Hepatic stellate cell (primary cell): ENCODE measurements at places on chromosomes 7 and 10.
A peak's percentile ranks its signal among the peaks of the same experiment; 100 is the strongest.

DNA sequence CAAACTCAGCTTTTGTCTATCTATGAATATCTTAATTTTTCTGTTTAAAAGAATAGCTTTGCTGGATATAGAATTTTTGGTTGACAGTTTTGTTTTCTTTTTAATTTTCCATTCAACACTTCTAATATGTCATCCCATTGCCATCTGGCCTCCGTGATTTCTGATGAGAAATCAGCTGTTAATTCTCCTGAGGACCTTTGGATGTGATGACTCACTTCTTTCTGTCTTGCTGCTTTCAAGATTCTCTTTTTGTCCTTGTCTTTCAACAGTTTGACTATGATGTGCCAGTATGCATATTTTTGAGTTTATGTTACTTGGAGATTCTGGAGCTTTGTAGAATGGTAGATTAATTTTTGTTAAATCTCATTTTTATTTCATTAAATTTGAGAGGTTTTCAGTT lies 38.4 kb downstream of the ZNF518A start:
- no peak for DNase-seq

GRCh38 chr7:149868623-149869290 lies 5.0 kb upstream of the ATP6V0E2 start:
- DNase-seq = no peak

GRCh38 chr10:93568105-93568390 lies 1.6 kb downstream of the FFAR4 start:
- no peak for DNase-seq

- no peak for DNase-seq
These were observed 628.9 kb downstream of the TNS3 start for GRCh38 chr7:46953008-46953407.

DNA sequence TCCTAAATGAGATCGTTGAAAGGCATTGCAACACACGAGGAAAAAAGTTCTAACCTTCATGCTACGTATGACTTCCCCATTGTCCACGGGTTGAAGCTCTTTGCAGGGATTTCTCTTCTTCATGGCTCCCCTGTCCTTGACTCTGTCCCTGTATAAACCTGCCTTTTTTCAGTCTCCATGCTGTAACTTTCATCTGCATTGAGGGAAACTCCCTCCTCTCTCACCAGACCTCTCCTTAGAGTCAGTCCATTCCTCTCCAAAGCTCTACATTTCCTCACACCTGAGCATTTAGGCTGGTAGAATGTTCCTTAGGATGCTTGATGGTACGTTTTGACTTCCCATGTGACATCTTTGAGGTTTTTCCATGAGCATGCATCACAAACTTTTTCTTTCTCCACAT lies 134.2 kb upstream of the FAM171A1 start:
- DNase-seq = no peak

DNA sequence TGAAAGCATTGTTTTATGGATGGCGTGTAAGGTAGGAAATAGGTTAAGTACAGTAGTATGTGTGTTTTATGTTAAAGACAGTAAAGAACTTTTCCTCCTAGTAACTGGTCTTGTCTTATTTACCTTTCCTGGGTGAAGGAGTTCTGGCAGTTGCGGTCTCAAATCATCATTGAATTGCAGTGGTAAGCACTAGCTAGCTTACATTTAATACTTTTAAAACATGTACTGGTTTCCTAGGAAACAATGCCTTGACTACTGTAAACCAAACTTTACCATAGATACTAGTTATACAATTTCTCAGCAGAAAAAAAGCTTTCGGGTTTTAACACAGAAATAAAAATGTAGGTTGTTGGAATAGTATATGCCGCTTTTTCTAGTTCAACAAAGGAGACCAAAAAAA lies 37.7 kb downstream of the PRKG1 start:
- no peak for DNase-seq

GRCh38 chr10:131131726-131132591 lies 179.6 kb downstream of the TCERG1L start:
- no peak for DNase-seq

DNA sequence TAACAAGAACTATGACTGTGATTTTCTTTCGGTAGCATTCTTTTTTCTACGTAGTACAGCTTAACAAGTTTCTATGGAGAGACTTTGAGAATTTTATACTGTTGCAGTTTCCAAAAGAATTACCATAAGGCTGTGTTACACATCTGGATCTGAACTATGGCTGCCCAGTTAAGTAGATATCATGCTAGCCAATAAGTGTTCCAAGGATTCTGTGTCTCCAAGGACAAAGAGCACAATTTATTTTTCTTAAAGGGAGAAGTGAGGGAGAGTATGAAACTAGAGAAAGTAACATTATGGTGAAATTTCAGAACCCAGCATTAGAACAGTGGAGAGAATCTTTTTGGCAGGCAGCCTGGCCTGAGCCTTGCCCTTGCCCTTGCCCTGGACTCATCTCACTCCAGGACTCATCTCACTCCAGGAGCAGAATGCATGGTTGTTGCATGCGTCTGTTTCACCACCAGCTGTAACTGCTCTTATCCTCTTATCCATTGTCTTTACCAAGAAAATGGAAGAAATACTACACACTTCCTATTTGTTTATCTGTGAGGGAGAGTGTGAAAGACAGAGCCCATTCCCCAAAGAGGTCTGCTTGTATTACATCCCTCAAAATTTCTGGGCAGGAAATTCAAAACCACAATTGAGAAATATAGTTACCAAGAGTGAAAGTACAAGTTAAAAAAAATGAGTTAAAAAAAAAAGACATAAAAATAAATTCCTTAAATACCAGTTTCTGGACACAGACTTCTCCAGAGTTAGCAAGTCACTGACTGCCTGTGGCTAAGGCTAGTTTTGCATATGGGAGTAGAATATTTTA lies 1067.5 kb downstream of the NRG3 start:
- DNase-seq = peak; percentile 11

DNA sequence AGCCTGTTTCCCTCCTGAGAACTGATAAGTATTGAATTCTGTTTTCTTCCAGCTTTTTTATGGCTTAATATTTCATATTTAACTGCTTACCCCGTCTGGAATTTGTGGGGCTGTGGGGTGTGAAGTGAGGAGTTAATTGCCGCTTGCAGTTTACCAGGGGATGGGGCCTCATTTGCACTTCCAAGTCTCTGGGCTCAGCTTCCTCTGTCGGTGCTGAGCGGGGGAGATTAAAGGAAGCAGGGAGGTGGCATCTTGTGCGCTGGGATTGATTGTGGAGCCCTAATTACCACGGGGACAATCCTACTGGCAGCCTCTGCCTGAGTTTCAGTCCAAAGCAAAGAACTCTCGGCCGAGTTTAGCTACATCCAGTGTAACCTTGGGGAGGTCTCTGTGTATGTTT lies 33.4 kb downstream of the ELFN1 start:
- DNase-seq = no peak

GRCh38 chr10:69337296-69338132 lies 59.2 kb downstream of the HK1 start:
- peak; percentile 80 for DNase-seq

DNA sequence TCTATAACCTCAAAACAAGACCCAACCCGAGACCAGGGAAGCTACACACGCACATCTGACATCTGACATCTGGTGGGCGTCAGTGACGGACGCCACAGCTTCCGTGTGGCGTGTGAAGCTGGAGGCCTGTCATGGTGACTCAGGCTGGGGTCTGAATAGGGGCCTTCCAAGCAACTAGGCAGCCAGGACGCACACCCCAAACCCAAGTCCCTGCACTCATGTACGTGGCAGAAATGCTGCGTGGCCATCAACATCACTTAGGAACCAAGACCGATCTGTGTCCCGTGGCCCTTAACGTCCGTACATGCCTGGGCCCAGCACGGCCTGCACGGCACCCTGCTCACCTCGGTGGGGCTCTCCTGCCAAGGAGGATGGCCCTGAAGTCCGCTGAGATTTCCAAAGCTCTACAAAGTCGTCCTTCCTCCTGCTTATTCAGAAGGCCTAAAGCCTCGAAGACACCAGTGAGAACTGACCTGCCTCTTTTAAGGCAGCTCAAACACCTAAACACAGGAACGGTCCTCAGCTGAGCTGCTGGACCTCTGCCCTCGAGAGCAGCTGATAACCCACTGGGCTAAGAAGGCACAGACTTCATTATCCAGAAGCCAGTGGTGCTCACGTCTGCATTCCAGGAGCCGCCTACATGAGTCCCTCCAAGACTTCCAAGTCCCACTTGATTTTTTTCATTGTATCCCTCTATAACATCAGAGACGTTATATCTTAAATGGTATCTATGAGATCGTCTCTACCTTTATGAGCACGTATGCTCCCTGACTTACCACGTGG lies 82.5 kb downstream of the DIP2C start:
- no peak for DNase-seq

GRCh38 chr10:30062090-30062489 lies 2.7 kb upstream of the JCAD start:
- peak; percentile 67 for DNase-seq

DNA sequence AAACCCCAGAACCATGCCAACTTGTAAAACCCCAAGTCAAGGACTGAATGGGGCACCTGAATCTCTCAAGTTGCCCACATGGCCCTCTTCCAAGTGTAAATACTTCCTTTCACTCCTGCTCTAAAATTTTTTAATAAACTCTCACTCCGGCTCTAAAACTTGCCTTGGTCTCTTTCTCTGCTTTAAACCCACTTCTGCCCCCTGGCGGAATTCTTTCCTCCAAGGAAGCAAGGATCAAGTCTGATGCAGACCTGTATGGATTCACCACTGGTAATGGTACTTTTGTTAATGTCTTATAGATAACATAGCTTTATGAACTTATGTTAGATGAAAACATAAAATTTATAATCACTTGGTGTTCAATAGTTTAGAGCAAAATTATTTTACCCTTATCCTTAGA lies 33.8 kb downstream of the SLC16A9 start:
- no peak for DNase-seq

DNA sequence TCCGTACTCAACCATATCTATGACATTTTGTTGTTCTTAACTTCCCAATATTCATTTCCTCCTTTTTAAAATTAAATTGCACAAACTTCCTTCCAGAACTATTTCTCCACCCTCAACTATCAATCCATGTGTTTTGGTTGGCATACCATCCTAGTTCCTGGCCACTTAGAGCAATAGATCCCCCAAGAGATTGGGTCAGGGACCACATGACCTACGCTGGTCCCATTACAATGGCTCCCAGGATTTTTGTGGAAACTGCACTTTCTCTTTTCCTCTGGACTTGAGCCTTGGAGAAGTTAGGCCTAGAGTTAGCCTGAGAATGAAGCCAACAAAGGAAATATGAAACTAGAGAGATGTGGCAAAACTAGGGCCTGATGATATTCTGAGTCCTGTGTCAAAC lies 55.7 kb upstream of the CASD1 start:
- no peak for DNase-seq

DNA sequence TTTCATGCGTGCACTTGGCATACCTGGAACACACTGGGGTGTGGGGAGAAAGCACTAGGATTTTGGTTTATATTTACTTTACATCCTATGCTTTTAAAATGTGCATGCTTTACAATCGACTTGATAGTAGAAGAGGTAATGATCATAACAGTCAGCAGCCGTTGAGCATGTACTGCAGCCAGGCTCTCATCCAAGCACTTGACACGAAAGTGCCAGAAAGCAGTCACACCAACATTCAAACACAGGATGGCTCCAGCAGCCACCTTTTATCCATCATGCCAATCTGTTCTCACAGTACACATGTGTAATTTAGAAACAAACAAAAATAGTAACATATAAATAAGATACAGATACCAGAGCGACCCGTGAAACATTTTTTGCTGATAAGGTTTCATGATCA lies 1.2 kb upstream of the FAM241B start:
- DNase-seq = no peak

- peak; percentile 71 for DNase-seq
These were observed 441 bp downstream of the BMI1 start for GRCh38 chr10:22321156-22321923.

- no peak for DNase-seq
These were observed 124.0 kb downstream of the SDK1 start for GRCh38 chr7:3425087-3425486.

DNA sequence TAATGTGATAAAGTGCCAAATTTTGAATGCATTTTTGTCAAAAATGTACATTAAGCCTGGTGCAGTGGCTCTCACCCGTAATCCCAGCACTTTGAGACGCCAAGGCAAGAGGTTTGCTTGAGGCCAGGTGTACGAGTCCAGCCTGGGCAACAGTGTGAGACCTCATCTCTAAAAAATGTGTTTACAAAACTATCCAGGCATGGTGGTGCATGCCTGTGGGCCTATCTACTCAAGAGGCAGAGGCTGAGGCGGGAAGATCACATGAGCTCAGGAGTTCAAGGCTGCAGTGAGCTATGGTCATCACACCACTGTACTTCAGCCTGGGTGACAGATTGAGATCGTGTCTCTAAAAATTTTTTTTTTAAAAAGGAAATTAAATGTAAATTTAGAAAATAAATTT lies 18.5 kb upstream of the MGMT start:
- no peak for DNase-seq

- DNase-seq = no peak
These were observed 91.4 kb upstream of the NAMPT start for GRCh38 chr7:106376026-106376799.

- DNase-seq = no peak
These were observed 21.0 kb downstream of the ANKRD30A start for GRCh38 chr10:37146443-37146842.

DNA sequence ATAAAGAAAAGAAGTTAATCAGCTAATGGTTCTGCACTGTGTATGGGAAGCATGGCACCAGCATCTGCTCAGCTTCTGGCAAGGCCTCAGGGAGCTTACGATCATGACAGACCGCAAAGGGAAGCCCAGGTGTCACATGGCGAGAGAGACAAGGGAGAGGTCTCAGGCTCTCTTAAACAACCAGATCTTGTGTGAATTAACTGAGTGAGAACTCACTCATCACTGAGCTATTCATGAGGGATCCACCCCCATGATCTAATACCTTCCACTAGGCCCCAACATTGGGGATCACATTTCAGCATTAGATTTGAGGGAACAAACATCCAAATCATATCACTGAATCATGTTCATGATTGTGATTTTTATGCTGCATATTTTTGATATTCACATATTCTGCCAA lies 5.8 kb downstream of the USP54 start:
- no peak for DNase-seq

GRCh38 chr7:108348913-108349312 lies 107.3 kb downstream of the NRCAM start:
- peak; percentile 4 for DNase-seq

DNA sequence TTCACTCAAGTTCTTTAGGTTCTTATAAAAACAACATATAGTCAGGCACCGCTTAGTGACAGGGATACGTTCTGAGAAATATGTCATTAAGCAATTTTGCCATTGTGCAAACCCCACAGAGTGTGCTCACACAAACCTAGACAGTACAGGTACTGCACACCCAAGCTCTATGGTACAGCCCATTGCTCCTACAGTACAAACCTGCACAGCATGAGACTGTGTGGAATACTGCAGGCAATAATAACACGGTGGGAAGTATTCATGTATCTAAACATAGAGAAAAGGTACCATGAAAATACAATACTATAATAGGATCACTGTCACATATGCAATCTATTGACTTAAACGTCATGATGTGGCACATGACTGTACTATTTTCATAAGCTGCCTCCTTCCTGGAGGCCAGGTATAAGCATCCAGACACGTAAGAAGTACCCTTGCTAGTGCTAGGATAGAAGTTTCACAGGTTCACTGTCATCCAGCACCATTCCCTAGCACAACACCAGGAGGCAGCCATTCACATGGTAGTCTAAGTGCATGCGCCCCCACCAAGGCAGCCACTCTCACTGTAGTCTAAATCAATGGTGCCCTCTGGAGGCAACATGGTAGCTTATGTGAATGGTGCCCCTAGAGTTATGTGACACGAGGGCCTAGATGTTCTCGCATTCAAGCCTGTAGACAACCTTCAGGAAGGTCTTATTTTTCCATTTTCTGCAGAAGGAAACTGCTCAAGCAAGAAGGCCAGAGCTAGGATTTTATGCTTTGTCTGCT lies 98.5 kb downstream of the ARHGAP22 start:
- DNase-seq = peak; percentile 50
